Stimulated activated CD4-positive, alpha-beta T cell treated with anti-CD3 and anti-CD28 coated beads, Interleukin-2, amount 100 ng/mL, for 48 hours (primary cell): ENCODE measurements at places on chromosomes 2 and 18.
A peak's percentile ranks its signal among the peaks of the same experiment; 100 is the strongest.

GRCh38 chr18:13136056-13136903, 82.3 kb upstream of the LDLRAD4 start:
- peak; percentile 49 for DNase-seq

- DNase-seq, result no peak
Measured at GRCh38 chr2:233671290-233672161, at the start of gene UGT1A9. Gene UGT1A9, plus strand, starts transcription at chr2:233671898. Its CDS starts 37 bp downstream, at chr2:233671935.

- no peak for DNase-seq
Measured at GRCh38 chr2:25788457-25788856, 89.8 kb downstream of the ASXL2 start.

DNA sequence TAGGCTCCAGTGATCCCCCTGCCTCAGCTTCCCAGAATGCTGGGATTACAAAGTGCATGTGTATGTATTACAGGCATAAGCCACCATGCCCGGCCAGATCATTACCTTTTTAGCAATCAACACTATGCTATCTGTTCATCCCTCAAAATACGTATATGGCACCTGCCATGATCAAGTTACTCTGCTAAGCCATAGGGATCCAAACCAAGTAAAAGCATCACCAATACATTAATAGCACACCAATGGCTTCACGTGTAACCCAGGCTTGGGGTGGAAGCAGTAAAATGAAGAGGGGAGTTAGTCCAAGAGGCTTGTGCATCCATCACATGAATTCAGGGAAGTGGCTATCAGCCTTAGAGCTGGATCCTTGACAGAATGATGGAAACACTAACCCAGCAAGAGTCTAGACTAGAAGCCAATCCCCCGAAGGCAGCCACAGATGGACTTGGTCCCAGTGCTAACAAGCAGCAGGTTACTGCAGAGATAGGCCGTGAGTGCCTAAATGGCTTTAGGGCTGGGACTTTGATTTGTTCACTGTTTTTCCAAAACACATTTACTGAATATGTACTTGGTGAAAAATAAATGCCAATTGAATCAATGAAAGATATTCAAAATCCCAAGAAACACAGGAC, 11.3 kb downstream of the HDLBP start:
- DNase-seq, result no peak

- no peak for DNase-seq
Measured at GRCh38 chr2:54836477-54836876, 113.0 kb downstream of the EML6 start.

DNA sequence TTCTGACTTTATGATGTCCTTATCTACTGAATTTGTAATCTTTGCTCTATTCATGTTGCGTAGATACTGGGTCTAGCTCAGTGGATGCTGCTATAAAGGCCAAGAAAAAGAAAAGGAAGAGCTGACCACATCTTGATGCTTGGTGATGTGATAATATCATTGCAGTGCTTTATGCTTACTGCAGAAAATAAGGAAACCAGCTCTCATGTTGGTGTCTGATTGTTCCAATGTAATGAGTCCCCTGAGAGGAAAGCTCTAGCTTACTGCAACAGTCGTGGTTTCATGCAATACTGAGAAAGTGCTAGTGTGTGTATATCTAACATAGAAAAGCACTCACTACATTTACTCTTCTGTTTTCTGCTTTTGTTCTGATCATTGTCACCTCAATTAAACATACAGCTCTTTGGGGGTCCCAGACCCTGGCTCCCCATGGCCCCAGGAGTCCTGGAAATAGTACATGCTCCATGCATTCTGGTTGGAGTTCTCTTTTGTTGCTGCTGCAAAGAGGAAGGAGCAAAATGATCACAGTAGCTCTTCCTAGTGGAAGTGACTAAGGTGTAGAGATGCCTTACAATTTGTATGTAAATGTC, 338.8 kb downstream of the CYRIA start:
- no peak for DNase-seq

DNA sequence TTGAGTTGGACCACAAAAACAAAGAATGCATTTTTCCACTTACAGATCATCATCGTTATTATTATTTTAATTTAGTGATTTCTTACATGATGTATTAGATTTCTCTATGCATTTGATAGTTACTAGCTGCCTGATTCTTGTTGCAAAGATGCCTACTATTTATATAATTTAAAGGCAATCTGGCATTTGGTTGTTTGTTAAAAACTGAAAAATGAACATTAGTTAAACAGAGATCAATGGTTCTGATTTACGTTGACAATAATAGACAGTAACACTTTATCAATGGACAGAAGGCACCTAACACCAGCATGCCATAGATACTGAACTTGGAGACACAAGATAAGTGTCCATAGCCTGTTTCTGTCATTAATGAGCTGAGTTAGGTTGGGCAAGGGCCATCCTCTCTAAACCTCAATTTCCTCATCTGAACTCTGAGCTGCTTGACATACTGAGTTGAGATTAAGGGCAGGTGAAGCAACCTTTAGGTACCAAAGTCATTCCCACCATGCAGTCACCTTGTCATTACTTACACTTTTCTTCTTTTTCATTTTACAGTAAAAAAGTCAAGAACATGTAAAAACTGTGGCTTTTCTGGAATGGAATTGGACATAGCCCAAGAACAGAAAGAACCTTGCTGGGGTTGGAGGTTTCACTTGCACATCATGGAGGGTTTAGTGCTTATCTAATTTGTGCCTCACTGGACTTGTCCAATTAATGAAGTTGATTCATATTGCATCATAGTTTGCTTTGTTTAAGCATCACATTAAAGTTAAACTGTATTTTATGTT, 3.1 kb downstream of the CCL20 start:
- DNase-seq, result no peak

DNA sequence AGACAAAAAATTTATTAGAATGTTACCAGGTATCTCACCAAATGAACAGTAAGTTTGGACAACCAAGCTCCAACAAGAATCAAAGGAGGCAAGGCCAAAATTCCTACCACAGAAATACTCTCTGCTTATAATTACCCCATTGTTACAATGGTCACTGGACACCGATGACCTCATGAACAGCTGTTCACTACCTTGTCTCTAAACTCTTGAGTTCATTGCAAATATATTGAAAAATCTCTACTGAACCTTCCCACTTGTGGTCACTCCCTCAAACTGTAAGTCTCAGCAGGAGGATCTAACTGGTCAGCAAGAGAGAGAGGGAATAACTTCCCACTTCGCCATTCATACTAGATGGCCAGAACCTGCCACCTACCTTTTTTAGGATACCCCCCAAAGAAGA, 50.0 kb downstream of the ERBB4 start:
- no peak for DNase-seq

- DNase-seq, result no peak
Measured at GRCh38 chr2:177064422-177064821, 148.2 kb upstream of the HNRNPA3 start.

GRCh38 chr18:9814431-9814830, 71.3 kb upstream of the TXNDC2 start:
- DNase-seq, result no peak

DNA sequence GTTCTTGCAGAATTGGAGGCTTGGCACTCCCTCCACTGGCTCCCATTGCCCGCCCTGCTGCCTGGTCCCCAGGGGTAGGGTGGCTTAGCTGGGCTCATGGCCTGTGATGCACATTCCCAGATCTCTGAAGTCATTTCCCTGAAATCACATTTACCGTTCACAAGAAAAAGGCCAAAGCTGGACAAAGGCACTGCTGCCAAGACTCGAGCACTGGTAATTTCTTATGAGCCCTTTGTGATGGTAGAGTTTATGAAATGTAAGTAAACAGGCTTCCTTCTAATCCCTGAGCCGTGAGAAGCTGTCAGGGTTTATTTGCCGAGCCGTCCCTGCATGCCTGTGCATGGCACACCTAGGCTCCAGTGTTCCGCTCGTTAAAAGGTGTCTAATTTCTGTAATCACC, 247.2 kb upstream of the EPAS1 start:
- no peak for DNase-seq

DNA sequence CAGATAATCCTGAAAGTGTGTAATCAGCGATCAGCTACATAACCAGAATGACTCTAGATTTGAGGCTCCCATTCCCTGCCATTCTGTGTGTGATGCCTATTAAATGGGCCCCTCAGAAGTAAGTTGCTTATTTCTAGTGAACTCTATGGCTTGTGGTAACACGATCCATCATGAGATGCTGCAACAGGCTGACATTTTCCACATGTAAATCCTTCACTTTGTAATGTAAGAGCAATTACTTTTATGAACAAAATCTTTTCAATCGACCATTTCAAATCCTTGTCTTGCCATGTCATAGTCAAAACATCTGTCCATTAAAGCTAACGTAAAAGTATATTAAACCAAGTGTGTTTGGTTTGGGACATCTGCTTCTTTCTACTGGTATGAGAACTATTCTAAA, 175.9 kb upstream of the ETAA1 start:
- no peak for DNase-seq

GRCh38 chr2:241703032-241703604, 1.3 kb downstream of the ING5 start:
- no peak for DNase-seq

- no peak for DNase-seq
Measured at GRCh38 chr2:37117566-37117965, 33.2 kb downstream of the GPATCH11 start.

DNA sequence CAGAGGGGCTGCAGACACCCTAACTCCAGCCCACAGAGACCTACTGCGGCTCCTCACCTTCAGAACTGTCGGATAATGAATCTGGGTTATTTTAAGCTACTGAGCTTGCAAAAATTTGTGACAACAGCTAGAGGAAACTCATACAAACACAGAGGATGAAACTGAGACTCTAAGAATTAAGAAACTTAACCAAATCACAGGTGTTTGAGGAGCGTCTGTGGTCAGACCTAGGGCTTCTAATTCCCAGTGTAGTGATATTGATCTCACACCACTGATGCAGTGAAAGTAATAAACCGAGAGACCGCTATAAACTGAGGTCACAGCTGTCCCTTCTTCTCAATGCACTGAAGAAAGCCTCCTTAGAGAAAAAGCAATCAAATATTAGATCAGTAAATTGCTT, 110.1 kb downstream of the RGPD3 start:
- DNase-seq, result no peak

DNA sequence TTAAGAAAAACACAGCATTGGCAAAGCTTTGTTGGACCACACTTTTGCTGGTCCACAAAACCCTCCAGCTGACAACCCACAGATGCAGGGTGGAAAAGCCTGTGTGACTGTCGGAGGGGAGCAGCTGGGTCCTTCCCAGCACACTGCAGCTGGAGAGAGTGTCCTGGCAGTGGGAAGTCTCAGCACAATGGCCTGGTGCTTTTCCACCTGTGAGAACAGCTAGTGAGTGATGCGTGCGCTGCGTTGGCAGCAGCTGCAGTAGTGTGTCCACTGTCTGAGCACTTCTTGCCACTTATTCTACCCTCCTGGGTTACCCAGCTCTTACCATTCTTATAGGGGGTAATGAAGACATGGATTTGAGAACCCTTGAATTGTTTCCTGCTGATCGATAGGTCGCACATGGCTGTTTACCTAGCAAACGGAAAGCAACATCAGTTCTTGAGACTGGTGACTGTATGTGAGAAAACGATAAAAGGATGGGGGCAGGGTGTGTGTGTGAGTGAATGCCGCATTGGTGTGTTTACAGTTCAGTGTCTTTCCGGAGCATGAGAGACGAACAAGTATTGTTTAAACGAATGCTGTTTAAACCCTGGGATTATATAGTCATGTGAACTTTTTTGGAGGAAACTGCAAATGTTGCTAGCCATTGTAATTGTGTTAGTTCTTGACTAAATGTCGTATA, 69.7 kb downstream of the LYPD6 start:
- DNase-seq, result no peak

DNA sequence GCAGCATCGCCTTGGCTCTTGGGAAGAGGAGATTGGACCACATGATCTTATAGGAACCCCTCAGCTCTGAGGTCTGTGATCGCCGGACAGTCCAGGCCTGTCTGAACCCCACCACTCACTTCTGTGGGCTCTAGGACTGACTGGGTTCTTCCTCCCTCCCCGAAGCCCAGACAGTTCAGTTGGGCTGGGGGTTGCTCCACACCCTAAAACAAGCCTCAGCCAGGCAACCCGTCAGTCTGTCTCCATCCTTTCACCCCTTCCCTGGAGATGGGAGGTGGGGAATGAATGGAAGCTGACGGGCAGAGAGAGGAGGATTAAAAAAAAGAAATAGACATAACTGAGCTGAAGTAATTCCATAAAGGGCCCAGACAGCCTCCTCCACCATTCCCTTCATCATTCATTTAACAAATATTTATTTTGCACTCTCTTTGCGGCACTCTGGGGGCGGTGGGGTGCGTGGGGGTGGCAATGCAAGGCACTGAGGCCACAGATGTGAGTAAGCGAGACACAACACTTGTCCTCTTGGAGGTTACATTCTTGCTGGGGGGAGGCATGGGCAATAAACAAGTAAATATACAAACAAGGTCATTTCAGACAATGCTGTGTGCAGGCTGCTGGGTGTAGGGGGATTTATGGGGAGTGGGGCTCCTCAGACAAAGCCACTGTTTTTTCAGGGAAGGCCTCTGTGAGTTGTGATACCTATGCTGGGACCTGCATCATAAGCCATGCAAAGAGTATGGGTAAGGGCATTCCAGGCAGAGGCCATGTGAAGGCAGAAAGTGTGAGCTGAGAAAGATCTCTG, 12.9 kb downstream of the WNT10A start:
- no peak for DNase-seq

- no peak for DNase-seq
Measured at GRCh38 chr2:138474100-138474825, 27.3 kb upstream of the SPOPL start.

- DNase-seq, result no peak
Measured at GRCh38 chr2:229431327-229431954, 160.4 kb upstream of the PID1 start.

- DNase-seq, result no peak
Measured at GRCh38 chr18:37381554-37381953, 184.0 kb downstream of the CELF4 start.

GRCh38 chr2:128832946-128833663, 514.4 kb upstream of the HS6ST1 start:
- DNase-seq, result no peak

DNA sequence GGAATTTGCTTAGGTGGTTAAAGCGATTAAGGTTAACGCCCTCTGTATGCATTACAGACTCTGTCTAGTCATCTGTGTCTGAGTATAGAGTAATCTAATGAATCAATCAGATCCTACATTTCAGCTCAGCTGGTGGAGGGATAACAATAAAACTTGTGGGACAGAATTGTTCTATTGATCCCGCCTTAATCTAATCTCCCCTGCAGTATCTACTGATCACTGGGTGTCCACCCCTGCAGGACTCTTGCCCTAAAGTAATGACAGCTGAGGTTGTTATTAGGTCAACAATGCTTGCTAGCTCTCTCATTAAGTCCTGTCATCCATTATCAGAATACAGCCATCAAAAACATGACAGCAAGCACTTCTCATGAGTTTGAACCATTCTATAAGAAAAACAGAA, 462.6 kb upstream of the TMEFF2 start:
- no peak for DNase-seq

DNA sequence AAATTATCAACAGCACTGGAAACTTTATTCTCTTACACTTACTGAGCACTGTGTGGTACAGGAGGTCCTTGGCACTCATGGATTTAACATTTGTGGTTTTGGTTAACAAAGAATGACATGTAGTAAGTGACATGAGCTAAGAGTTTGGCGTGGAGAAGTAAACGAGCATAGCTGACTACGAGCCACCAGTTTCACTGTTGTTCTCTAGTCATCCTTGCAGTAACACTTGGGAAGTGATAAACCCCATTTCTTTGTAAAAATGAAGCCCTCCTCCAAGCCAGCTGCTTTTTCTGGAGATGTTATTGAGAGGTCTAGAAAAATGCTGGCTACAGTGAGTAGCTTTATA, 32.7 kb downstream of the QPCT start:
- DNase-seq, result no peak
